NB4 (cell line): ENCODE measurements at places on chromosomes 12 and 14.

DNA sequence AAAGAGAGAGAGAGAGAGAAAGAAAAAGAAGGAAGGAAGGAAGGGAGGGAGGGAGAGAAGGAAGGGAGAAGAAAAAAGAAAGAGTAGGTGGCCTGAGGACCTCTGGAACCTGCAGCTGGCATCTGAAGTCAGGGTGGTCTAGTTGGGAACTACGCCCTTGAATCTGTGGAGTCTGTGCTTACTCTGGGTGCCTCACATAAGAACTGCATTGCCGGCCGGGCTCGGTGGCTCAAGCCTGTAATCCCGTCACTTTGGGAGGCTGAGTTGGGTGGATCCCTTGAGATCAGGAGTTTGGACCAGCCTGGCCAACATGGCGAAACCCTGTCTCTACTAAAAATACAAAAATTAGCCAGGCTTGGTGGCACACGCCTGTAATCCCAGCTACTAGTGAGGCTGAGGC, 10.0 kb upstream of the NRDE2 start:
- DNase-seq: no peak

GRCh38 chr12:55729819-55730818, 1.3 kb upstream of the CD63 start:
- peak; percentile 89 for DNase-seq

GRCh38 chr14:55116246-55117030, 12.6 kb upstream of the LGALS3 start:
- DNase-seq: no peak

GRCh38 chr12:40775661-40776060, 83.4 kb downstream of the CNTN1 start:
- no peak for DNase-seq

DNA sequence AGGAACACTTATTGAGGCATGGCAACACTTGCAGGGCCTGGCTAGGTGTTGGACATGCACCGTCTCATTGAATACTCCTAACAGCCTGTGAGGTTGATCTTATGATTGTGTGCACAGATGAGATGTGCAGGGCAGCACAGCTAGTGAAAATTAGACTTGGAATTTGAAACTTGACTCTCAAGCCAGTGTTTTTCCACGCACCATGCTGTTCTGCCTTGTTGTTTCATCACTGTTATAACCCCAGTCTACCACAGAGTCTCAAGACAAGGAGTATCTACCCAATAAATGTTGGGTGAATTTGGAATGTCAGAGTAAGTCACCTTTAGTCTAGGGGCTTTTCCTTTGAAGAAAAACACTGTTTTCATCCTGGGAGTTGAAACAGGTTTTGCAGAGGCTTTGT, 55.8 kb upstream of the LRIG3 start:
- DNase-seq: no peak

- no peak for DNase-seq
Observed at GRCh38 chr14:28701733-28702132, 64.9 kb upstream of the FOXG1 start.

DNA sequence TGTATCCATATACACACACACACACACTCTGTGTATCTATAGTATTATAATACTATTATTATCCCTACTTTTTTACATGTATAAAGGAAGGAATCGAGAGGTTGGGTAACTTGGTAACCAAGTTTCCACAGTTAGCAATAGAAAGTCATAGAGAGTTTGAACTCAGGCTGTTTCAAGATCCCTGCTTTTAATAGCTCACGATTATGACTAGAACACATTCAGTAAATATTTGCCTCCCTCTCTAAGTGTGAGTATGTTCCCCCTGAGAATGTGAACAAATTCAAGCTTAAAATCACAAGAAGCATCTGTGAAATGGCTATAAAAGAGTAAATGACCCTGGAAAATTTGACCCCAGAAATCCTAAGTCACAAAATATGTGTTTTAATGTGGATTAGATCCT, 11.0 kb upstream of the REP15 start:
- no peak for DNase-seq

GRCh38 chr12:52918351-52918750, 13.5 kb upstream of the KRT8 start:
- DNase-seq: no peak

DNA sequence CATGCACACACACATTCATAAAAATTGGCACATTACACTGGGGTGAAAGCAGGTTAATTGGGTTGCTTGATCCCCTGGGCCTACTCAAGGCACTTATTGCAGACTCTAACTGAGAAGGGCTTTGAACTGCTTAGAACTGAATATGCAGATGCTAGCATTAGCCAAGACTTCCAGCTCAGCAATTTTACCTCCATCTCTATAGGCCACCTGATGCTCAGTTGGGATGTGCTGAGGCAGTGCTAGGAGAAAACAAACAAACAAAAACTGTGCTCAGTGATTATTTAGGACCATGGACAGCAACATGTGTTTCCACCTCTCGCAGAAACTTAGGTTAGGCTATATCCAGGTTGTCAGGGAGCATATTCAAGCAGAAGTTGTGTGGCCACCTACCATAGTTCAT, 124.8 kb upstream of the WSCD2 start:
- peak; percentile 19 for DNase-seq

- DNase-seq: no peak
Observed at GRCh38 chr14:63853831-63854293, 1.1 kb downstream of the SYNE2 start.

DNA sequence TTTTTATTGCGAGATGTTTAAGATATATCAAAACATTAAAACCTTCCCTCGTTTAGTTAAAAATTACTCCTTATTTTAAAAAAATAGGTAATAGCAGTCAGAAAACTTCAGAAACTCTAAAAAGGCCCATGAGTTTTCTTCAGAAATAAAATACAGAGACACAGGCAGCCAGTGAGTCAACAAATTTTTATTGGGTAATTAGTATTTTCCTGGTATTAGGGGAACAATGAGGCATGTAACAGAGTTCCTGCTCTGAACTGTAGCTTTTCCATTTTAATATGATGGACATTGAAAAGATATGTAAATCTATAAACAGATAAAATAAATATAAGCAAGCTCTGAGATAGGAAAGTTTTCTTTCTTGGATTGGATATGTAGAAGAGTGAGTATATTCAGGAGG, 399 bp upstream of the ZNF705A start:
- no peak for DNase-seq

GRCh38 chr14:64646103-64646502, 58.1 kb upstream of the PLEKHG3 start:
- no peak for DNase-seq

- no peak for DNase-seq
Observed at GRCh38 chr12:21337959-21338744, 3.4 kb upstream of the SLCO1A2 start.

DNA sequence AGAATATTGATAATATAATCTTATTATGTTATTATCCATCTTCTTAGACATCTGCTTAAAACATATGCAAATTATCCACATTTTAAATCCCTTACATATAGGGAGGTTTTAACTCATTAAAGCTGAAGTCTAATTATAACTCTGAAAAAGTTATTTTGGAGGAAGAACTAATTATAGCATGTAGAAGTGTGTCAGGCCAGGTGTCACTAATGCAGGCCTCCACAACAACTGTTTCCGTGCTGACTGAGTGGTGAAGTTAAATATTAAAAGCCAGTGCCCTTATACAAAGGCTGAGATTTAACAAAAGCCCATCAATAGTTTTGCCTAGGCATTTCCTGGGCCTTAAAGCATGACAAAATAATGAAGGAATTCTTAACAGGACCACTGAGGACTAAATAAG, 157.4 kb downstream of the LRRK2 start:
- DNase-seq: no peak
